ENCODE measurements at places on chromosomes 16 and 17. TPM values are rescaled to one million over a fixed set of nuclear protein-coding genes. Genes with fewer than 3 reads are reported as not detected.

DNA sequence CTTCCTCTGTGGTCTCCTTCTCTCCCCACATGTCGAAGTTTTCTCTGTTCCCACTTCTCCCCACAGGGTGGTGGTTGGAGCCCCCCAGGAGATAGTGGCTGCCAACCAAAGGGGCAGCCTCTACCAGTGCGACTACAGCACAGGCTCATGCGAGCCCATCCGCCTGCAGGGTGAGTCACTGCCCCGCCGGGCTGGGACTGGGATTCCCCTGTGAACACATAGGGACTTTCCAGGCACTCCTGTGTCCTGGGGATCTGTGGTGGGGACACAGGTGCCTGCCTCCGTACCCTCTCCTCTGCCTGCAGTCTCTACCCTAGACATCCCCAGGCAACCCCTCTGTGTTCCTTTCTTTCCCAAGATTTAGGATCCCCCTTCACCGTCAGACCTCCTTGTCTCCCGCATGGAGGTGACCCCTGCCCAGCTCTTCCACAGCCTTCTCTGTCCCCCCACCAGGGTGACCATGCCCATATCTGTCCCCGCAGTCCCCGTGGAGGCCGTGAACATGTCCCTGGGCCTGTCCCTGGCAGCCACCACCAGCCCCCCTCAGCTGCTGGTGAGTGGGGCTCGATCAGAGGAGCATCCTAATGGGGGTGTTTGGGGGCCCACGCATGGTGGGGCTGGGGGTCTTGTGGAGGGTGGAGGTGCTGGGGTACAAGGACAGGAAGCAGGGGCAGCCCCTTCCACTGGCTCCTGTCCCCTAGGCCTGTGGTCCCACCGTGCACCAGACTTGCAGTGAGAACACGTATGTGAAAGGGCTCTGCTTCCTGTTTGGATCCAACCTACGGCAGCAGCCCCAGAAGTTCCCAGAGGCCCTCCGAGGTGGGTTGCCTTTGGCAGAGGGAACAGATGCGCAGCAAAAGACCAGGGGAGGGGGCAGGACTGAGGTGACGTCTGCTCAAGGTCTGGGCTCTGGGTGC, 5.8 kb downstream of the ITGAM start:
- peak; percentile 23 for DNase-seq

Gene CCL16
- total RNA-seq: not detected

Gene RPAIN
- 39.6 TPM for total RNA-seq

GRCh38 chr16:2194166-2194834, 2.1 kb downstream of the CASKIN1 start:
- DNase-seq: peak; percentile 12

Gene KCNG4
- not detected for total RNA-seq

Gene IRX5
- not detected for total RNA-seq

Measured in fibroblast of villous mesenchyme (primary cell).